ENCODE measurements at places on chromosomes 1 and 21.

- DNase-seq = no peak
Observed at GRCh38 chr21:33968995-33969348, 53.4 kb upstream of the ATP5PO start.

- DNase-seq = peak; percentile 52
Observed at GRCh38 chr1:240149484-240150094, 57.9 kb downstream of the FMN2 start.

DNA sequence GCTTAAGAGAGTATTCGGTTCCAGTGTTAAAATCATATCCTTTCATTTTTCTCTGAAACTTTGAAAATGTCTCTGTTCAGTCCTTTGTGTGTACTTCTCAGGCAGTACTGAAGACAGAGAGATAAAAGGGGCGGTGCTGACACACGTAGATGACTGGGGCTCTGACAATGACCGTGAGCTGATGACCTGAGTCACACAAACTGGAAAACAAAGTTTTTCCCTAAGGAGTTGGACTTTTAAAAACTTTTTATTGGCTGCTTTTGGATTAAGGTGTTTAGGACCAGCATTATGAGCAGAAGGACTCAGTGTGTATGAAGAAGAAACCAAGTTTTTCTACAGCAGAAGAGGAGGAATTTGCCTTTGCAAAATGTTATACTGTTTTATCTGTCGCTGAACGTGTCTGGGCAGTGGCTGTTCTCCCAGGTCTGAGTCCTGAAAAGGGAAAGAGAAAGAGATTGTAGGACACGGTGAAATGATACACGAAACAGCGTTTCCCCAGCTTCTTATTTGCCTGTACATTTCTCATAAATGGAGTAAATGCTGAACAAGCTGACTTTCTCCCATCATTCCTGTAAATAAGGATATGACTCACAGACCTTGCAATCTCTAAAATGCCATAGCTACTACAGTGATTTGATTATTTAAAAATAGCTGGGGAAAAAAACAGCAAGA is 51.5 kb downstream of the MAP3K7CL start:
- peak; percentile 85 for DNase-seq

- DNase-seq = no peak
Observed at GRCh38 chr1:26833432-26834405, 7.2 kb downstream of the ZDHHC18 start.

DNA sequence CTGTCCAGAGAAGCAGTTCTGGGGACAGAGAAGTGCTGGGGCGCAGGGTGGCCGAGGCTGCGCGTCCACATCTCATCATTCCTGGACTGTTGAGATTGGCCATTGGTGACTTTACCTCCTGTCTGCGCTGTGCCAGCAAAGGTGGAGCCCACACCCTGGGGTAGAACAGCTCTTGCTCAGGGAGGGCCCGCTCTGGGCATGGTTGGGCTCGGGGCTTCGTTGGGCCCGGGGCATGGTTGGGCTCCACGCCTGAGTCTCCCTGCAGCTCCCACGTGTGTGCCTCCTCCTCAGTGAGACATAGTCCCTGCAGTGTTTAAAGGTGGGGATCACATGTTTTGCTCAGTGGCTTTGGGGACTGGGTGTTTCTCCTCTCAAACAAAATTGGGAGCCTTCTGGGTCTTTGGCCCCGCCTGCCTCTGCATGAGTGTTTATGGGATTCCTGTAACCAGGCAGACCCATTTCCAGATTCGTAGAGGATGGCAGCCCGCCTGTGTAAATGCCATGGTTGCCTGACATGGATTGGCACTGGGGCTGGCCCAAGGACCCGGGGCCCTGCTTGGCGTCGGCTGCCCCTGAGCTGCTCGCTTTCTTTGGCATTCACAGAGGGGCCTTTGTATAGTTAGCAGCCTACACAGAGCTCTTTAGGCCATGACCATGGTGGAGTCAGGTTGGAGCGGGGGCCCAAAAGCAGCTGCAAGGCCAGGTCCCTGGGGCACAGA is 104.6 kb downstream of the TLR5 start:
- DNase-seq = no peak

- no peak for DNase-seq
Observed at GRCh38 chr1:27394282-27394658, 1.8 kb downstream of the GPR3 start.

- no peak for DNase-seq
Observed at GRCh38 chr1:210321131-210321530, 7.6 kb upstream of the HHAT start.
